ENCODE measurements at places on chromosomes 2 and 18. TPM values are rescaled to one million over a fixed set of nuclear protein-coding genes. Genes with fewer than 3 reads are reported as not detected.

GRCh38 chr2:36357847-36358659, 2.5 kb downstream of the CRIM1 start:
- H3K27me3 ChIP-seq = no peaks in the 10 kb centered on the region
- H3K27ac ChIP-seq = peak overlapping the region; percentile 92
- no peaks in the 10 kb centered on the region for H3K36me3 ChIP-seq
- H3K4me1 ChIP-seq = peaks cover 35% of the 10 kb centered on the region

- H3K4me1 ChIP-seq = no peaks in the 10 kb centered on the region
- no peak for DNase-seq
- H3K4me3 ChIP-seq = no peak overlapping the region
- no peak overlapping the region for H3K27ac ChIP-seq
- no peaks in the 10 kb centered on the region for H3K36me3 ChIP-seq
These were observed 100.4 kb upstream of the SLC1A4 start for GRCh38 chr2:64888591-64889309.

- H3K36me3 ChIP-seq = no peaks in the 10 kb centered on the region
- H3K27me3 ChIP-seq = no peaks in the 10 kb centered on the region
These were observed 258.2 kb downstream of the SLC8A1 start for GRCh38 chr2:40193670-40194026.

DNA sequence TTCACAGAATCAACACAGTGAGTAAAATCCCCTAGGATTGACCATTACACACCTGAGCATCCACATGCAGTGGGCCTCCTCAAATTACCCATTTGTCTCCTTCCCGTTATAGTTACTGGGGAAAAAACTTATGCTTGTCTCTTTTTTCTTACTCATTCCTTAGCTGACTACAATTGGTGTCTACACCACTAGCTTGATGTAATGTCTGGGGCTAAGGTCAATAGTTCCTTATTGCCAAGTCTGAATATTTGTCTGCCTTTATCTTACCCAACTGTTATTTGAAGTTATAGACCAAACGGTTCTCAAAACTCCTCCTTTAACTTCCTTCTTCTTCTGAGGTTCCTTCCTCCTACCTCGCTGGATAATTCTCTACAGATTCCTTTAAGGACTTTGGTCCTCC, 41.9 kb upstream of the TMEM17 start:
- DNase-seq = no peak
- H3K27ac ChIP-seq = no peak overlapping the region
- H3K4me1 ChIP-seq = no peaks in the 10 kb centered on the region
- H3K36me3 ChIP-seq = no peaks in the 10 kb centered on the region
- H3K27me3 ChIP-seq = no peaks in the 10 kb centered on the region

AAMP gene
- 91.8 TPM for total RNA-seq

DNA sequence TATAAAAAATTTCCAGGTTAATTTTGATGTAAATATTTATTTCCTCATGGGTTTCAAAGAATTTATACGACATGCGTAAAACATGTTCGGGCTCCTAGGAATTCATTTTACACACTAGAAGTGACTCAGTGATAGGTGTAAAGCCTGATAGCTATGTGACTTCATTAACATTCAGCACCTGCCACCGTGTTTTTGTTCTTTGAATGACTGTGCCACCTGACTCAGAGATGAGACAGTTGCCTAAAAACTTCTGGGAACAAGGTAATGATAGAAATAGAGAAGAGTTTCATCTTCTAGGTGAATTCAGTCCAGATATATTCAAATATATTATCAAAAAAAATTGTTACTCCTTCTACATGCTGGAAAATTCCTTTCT, 10.0 kb downstream of the IL1R2 start:
- H3K4me1 ChIP-seq = peaks cover 10% of the 10 kb centered on the region
- H3K27ac ChIP-seq = no peak overlapping the region
- no peaks in the 10 kb centered on the region for H3K27me3 ChIP-seq
- H3K36me3 ChIP-seq = no peaks in the 10 kb centered on the region
- no peak overlapping the region for H3K4me3 ChIP-seq

- no peaks in the 10 kb centered on the region for H3K4me1 ChIP-seq
- no peaks in the 10 kb centered on the region for H3K27me3 ChIP-seq
- no peaks in the 10 kb centered on the region for H3K36me3 ChIP-seq
- no peak overlapping the region for H3K4me3 ChIP-seq
- H3K27ac ChIP-seq = no peak overlapping the region
These were observed 41.9 kb downstream of the KLF7 start for GRCh38 chr2:207123776-207124391.

- no peak overlapping the region for H3K4me3 ChIP-seq
- H3K4me1 ChIP-seq = no peaks in the 10 kb centered on the region
- H3K27ac ChIP-seq = no peak overlapping the region
- DNase-seq = no peak
- no peaks in the 10 kb centered on the region for H3K27me3 ChIP-seq
These were observed 120.1 kb upstream of the NABP1 start for GRCh38 chr2:191557841-191558240.

NDC80 gene
- total RNA-seq = 1.4 TPM

DNA sequence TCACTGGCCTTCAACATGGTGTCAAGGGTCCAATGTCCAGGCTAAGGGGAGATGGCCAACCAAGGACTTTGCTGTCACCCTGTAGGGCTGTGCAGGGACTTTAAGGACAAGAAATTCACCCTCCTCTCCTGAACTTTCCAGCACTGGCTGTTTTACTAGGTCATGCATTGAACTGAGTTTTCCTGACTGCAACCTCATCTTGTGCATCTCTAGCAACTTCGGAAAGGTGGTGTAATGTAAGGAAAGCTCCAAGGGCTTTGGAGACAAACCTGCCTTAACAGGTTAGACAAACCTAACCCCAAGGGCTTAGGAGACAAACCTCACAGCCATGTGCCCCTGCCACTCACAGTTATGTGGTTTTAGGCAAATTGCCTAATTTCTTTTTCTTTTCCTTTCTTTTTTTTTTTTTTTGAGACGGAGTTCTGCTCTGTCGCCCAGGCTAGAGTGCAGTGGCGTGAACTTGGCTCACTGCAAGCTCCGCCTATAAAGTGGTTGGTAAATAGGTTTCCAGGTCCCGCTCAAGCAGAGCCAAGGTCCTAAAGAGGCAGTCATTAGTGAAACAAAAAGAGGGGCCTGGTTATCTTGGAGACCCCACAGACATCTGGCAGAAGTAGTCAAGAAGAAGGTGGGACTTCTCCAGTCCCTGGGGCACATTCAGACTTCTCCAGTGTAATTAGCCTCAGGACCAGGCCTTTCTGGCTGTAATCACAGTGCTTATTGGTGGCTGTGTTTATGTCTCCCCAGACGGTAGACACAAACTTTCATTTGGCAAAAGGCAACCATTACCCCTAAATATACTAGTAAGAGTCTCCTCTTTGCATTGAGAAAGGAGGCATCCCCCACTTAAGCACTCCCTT, 37.6 kb upstream of the PMAIP1 start:
- H3K27ac ChIP-seq = no peak overlapping the region
- H3K4me1 ChIP-seq = no peaks in the 10 kb centered on the region
- H3K36me3 ChIP-seq = no peaks in the 10 kb centered on the region
- H3K4me3 ChIP-seq = no peak overlapping the region
- H3K27me3 ChIP-seq = no peaks in the 10 kb centered on the region

ANKRD30BL gene
- not detected for total RNA-seq

CIB4 gene
- total RNA-seq = not detected

ANKRD29 gene
- 4.0 TPM for total RNA-seq

DNA sequence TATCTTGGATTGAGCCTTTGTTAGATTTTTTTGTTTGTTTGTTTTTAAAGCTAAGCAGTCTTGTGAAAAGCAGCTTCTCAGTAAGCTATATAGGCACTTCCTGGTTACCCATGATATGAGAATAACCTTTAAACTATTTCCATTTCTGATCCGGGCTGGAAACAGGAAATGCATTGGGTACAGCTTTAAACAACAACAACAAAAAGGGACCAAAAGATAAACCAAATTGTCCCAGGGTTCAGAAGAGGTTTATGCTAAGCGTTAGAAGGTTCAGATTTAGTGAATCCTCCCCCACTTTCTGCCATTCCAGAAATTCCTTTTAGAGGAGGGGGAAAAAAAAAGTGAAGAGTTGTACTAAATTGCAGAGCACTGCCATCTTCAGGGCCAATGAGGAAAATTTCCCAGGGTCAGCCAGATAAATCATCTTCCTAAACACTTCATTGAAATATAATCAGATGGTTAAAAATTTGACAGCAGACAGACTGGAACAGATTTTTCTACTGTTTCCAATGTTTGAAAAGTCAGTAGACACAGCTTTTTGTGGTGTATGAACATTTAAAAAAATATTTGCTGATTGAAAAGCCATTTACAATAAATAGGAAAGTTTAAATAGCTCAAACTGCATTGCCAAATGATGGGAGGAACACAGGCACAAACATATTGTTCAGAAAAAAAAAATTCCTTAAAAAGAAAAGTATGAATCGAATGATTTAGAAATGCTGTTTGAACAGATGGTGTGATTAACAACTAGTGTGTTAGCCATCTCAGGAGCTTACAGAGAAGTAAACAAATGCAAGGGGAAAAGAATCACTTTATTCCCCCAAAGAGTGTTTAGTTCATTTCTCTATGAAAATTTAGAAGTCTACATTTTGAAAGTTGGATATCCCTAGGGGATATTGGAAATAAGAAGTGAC, 189.9 kb upstream of the TANK start:
- no peak overlapping the region for H3K4me3 ChIP-seq
- no peaks in the 10 kb centered on the region for H3K36me3 ChIP-seq
- no peaks in the 10 kb centered on the region for H3K4me1 ChIP-seq
- no peaks in the 10 kb centered on the region for H3K27me3 ChIP-seq
- H3K27ac ChIP-seq = no peak overlapping the region
